HFFc6 (cell line): ENCODE measurements at places on chromosomes 13 and 19. TPM values are rescaled to one million over a fixed set of nuclear protein-coding genes. Genes with fewer than 3 reads are reported as not detected.

CILP2 gene
- 0.07 to 0.45 TPM (median 0.28 TPM) in 3 replicates for total RNA-seq

C1QTNF9 gene
- not detected in 3 replicates for total RNA-seq

METTL21C gene
- not detected in 3 replicates for total RNA-seq

RNF113B gene
- not detected in 3 replicates for total RNA-seq

LRRC63 gene
- total RNA-seq = not detected in 3 replicates

CHERP gene
- total RNA-seq = 34.2 to 38.5 TPM (median 37.0 TPM) in 3 replicates

FSTL3 gene
- 97.1 and 100 TPM in 2 replicates for total RNA-seq

SIGLEC8 gene
- not detected in 3 replicates for total RNA-seq

PPP1R12C gene
- 82.7 to 90.7 TPM (median 85.4 TPM) in 3 replicates for total RNA-seq

GPR183 gene
- total RNA-seq = 0.17 TPM in 1 of 3 replicates, not detected in the others

FAM216B gene
- not detected in 3 replicates for total RNA-seq

WDR88 gene
- total RNA-seq = not detected in 3 replicates

ZNF585A gene
- 8.5 to 11.9 TPM (median 11.1 TPM) in 3 replicates for total RNA-seq

FAM124A gene
- total RNA-seq = not detected in 3 replicates

MEGF8 gene
- 17.7 and 23.8 TPM in 2 replicates for total RNA-seq

CDC16 gene
- total RNA-seq = 71.5 to 82.0 TPM (median 79.0 TPM) in 3 replicates

SRRM5 gene
- 0.11 to 0.18 TPM (median 0.13 TPM) in 3 replicates for total RNA-seq

SIGLEC10 gene
- total RNA-seq = not detected in 3 replicates

C19orf73 gene
- total RNA-seq = 0.67 to 0.96 TPM (median 0.73 TPM) in 3 replicates

TGFB1 gene
- total RNA-seq = 138 to 155 TPM (median 154 TPM) in 3 replicates

SPACA6 gene
- 12.9 to 13.7 TPM (median 13.3 TPM) in 3 replicates for total RNA-seq

CEACAM21 gene
- total RNA-seq = not detected in 2 replicates

CEACAM16 gene
- not detected in 3 replicates for total RNA-seq

VSTM1 gene
- total RNA-seq = 0.69 to 1.5 TPM in 2 of 3 replicates, not detected in the other

NOVA2 gene
- total RNA-seq = 0.10 TPM in 1 of 3 replicates, not detected in the others

ABCA7 gene
- 4.6 to 7.9 TPM (median 7.3 TPM) in 3 replicates for total RNA-seq

SLC25A41 gene
- not detected in 3 replicates for total RNA-seq

SGCG gene
- not detected in 3 replicates for total RNA-seq

FOSB gene
- 41.5 and 63.9 TPM in 2 replicates for total RNA-seq

KCNJ14 gene
- 0.55 to 0.75 TPM (median 0.74 TPM) in 3 replicates for total RNA-seq

KCTD15 gene
- total RNA-seq = 6.4 and 11.6 TPM in 2 replicates

SIGLEC5 gene
- not detected in 2 replicates for total RNA-seq

TMEM221 gene
- total RNA-seq = not detected in 3 replicates

KLK11 gene
- total RNA-seq = not detected in 3 replicates

SHISA7 gene
- not detected in 3 replicates for total RNA-seq

LCP1 gene
- total RNA-seq = not detected in 3 replicates

ATXN8OS gene
- total RNA-seq = not detected in 3 replicates

ZNF571 gene
- 2.0 to 3.3 TPM (median 2.9 TPM) in 3 replicates for total RNA-seq

REEP6 gene
- 1.7 to 4.7 TPM (median 3.4 TPM) in 3 replicates for total RNA-seq

STX10 gene
- 51.9 to 54.3 TPM (median 53.2 TPM) in 3 replicates for total RNA-seq

SIX5 gene
- 14.4 to 15.9 TPM (median 14.8 TPM) in 3 replicates for total RNA-seq

URAD gene
- not detected in 3 replicates for total RNA-seq

PGLYRP1 gene
- not detected in 3 replicates for total RNA-seq

SIGLEC12 gene
- not detected in 3 replicates for total RNA-seq

CNN1 gene
- 7.6 to 9.4 TPM (median 8.1 TPM) in 3 replicates for total RNA-seq

ZNF761 gene
- total RNA-seq = 9.5 and 9.9 TPM in 2 replicates

ZNF534 gene
- total RNA-seq = not detected in 3 replicates

PGLYRP2 gene
- not detected in 3 replicates for total RNA-seq

CLEC11A gene
- 153 to 168 TPM (median 158 TPM) in 3 replicates for total RNA-seq

KRTDAP gene
- total RNA-seq = not detected in 2 replicates
